ENCODE measurements at places on chromosomes 16 and 17.

GRCh38 chr17:77319211-77320043 lies 178.7 kb downstream of the SEC14L1 start:
- DNase-seq = no peak

GRCh38 chr17:14506364-14506763 lies 205.5 kb downstream of the HS3ST3B1 start:
- no peak for DNase-seq

GRCh38 chr17:50311483-50311882 lies 34.4 kb upstream of the XYLT2 start:
- DNase-seq = no peak

- no peak for DNase-seq
Measured at GRCh38 chr17:28871056-28871579, 16.3 kb downstream of the ERAL1 start.

DNA sequence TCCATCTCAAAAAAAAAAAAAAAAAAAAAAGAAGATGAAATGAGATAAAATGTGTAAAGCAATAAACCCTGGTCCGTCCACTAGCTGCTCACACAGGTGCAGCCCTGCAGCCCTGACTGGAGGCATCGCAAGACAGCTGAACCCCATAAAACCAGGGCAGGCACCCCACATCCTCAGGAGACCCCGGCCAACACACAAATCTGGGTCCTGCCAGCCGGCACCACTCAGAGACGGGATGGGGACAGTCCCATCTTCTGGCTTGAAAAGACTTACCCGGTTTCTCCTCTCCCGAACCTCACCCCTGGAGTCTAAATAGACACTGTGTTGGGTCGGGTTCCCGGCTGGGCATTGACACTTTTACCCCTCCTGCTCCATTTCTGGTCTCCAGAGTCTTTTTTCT lies 52.7 kb upstream of the TNRC6C start:
- no peak for DNase-seq

DNA sequence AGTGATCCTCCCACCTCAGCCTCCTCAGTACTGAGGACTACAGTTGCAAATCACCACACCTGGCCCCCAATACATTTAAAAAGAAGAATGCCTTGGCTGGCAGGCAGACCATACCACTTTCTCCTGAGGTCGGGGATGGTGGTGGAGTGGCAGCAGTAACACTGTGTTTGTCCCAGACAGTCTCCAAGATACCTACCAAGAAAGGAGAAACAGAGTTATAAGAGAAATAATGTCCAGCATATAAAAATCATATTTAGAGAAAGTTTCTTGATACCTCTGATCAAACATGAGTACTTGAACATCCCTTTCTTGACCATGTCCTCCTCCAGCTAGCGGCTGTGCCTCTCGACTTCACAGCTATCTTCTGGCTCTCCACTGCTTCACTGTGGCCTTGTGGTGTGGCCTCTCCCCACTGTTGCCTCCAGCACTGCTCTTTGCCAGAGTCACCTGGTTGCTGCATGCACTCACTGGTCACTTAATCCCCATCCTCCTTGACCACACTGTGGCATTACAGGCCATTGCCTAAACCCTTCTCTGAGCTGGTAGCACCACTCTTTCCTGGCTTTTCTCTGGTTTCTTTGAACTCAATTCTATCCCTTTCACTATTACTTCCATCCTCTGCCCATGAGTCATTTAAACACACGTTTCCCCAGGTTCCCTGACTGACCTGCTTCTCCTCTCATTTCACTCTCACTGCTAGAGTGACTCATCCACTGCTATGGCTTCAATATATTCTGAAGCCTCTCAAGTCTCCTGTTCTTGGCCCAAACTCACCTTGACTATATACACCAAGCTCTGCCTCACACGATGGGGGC lies 45.2 kb downstream of the XPO6 start:
- no peak for DNase-seq

DNA sequence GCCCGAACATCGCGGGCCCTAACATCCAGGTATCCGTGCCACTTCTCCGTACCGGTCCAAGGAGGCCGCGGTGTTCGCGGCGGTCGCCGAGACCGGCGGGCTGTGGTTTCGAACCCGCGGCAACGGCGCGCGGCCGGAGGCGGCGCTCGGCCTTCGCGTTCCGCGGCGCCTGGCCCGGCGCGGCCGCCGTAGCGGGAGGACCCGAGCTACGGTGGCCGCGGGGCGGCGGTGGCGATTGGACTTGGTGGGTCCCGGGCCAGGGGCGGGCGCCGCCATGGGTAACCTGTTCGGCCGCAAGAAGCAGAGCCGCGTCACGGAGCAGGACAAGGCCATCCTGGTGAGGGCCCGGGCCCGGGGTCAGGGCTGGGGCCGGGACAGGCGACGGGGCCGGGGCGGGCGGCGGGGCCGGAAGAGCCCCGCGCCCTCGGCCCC lies at the start of gene CHMP6:
CHMP6 (plus strand) TSS at position 197 of the 432 bp plus-strand sequence; CDS start at position 275, 78 bp downstream.
- peak; percentile 56 for DNase-seq

- DNase-seq = no peak
Measured at GRCh38 chr17:79937391-79938335, 98.0 kb downstream of the TBC1D16 start.

GRCh38 chr16:19424478-19424877 lies 6.8 kb downstream of the TMC5 start:
- no peak for DNase-seq

- no peak for DNase-seq
Measured at GRCh38 chr16:74739275-74739674, 35.3 kb downstream of the FA2H start.

DNA sequence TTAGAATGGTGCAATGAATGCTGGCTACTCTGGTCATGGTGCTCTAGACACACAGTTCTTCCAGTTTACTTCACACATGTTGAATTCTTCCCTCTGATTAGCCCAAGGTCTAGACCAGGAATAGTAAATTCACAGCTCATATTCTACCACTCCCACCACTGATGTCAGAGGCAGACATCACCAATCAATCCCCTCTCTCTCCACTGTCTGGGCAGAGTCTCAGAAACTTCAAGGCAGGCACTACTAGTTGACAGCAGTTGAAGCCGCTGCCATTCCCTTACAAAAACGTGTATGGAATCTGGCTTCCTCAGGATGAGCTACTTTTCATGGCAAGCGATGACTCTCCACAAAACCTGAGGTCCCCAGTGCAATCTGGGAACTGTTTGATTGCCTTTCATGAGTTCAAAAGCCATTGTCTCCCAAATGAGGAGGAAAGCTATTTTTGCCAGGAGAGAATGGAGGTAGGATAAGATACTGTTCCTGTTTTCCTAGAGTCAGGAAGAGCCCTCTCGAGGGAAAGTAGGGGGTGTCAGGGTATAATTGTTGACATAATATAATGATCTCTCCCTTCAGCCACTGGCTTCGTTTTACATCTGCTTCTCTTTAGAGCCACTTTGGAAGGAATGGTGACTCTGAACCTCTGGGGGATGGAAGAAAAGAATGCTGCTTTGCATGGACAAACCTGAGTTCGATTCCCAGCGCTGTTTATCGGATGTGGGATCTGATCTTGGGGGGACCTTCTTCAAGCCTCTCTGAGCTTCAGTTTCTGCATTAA lies 90.0 kb downstream of the FOXL1 start:
- DNase-seq = no peak

DNA sequence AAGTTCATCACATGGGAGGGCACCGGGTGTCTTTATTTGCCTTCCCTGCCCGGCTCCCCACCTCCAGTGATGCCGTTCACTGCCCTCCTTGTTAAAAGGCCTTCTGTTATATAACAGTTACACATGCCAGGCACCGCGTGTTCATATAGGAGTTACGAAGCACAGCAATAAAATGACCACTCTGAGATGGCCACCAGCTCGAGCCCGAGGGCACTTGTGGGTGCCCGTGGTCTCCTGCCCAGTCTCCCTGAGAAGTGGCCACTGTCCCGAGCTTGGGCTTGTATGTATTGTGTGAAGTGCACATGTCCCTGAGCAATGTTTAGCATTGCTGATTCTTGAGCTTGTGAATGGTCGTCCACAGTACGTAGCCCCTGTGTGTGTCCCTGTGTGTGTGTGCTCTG lies 355.6 kb downstream of the SEC14L1 start:
- DNase-seq = no peak

DNA sequence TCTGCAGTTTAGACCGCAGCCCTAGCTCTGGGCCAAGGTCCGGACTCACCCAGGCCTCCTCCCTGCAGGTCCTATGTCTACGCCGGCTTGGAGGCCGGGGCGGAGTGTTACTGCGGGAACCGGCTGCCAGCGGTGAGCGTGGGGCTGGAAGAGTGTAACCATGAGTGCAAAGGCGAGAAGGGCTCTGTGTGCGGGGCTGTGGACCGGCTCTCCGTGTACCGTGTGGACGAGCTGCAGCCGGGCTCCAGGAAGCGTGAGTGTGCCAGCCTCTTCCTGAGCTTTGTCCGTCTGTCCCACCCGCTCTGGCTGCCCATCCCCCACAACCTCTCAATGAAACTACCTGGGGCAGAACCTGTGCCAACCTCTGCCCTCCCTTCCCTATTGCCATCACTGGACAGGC lies 20.1 kb downstream of the WSCD1 start:
- no peak for DNase-seq

- DNase-seq = no peak
Measured at GRCh38 chr16:1237990-1238389, 2.5 kb upstream of the TPSAB1 start.

GRCh38 chr17:27381007-27381501 lies 75.2 kb upstream of the KSR1 start:
- DNase-seq = peak; percentile 62

GRCh38 chr16:84423416-84423837 lies 55.1 kb downstream of the ATP2C2 start:
- no peak for DNase-seq

DNA sequence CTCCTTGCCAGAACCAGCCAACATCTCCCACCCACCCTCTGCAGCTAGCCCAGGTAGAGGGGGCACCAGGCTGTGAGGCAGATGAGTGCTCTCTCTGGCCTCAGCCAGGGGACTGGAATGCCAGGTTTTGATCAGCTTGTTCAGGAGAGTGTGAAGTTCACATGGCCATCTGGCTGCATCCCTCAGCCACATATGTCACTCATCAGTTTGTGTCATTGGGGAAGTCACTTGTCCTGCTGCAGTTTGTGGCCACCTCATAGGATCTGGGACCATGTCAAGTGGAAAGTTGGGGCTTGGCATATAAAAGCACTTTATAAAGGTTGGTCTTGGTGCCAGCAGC lies 147.6 kb downstream of the SOCS1 start:
- no peak for DNase-seq

- peak; percentile 44 for DNase-seq
Measured at GRCh38 chr17:49694847-49695697, 12.7 kb downstream of the SLC35B1 start.

DNA sequence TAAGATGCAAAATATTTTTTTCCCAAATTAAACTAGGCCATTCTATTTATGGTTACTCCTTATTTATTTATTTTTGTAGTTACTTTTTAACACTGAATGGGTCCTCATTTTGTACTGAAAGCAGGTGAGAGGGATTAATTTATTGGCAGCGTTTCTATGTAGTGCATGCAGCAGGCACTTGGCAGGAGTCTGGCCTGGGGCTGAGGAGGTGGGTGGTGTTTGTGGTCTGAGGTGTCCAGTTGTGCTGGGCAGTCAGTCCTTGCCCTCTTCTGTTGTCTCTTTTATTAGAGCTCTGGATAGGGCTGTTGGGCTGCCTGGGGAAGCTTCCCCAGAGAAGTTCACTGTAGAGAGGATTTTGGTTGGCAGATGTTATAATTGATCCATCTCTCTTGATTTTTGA lies 12.7 kb downstream of the SEC14L1 start:
- DNase-seq = no peak

- DNase-seq = no peak
Measured at GRCh38 chr16:50011707-50012106, 13.3 kb upstream of the CNEP1R1 start.

DNA sequence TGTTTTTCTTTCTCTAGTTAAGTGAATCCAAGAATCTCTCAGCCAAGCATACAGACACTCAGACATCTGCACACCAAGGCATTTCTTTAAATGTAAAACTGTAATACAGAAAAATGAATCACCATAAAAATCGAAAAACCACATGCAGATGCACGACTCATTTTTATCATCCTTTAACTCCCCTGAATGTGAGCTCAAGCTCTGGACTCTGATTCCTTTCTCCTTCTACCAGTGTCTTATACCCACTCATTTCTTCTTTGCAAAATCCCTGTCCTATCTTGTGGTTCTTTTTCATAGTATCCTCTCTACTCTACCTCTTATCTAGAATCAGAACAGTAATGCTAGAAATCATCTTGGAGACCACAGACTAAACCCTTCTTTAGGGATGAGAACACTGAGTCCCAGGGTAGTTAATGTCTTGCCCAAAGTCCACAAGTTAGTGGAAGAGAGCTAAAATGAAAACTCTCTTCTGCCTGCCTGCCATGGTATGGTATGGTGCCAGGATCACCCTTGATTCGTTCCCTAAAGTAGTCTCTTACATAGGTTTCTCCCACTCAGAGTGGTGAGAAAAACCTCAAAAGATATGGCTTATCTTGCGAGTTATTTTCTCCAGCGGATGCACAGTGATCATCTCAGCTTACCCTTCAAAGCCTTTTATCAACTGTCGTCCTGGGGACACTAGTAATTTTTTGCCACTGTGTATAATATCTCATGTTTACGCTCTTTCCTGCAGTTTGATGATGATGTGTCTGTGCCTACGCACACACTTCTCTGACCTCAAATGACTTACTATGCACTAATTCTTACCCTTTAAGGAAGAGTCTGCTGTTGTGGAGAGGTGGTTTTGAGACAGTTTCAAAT lies 30.2 kb downstream of the BRD7 start:
- DNase-seq = no peak

DNA sequence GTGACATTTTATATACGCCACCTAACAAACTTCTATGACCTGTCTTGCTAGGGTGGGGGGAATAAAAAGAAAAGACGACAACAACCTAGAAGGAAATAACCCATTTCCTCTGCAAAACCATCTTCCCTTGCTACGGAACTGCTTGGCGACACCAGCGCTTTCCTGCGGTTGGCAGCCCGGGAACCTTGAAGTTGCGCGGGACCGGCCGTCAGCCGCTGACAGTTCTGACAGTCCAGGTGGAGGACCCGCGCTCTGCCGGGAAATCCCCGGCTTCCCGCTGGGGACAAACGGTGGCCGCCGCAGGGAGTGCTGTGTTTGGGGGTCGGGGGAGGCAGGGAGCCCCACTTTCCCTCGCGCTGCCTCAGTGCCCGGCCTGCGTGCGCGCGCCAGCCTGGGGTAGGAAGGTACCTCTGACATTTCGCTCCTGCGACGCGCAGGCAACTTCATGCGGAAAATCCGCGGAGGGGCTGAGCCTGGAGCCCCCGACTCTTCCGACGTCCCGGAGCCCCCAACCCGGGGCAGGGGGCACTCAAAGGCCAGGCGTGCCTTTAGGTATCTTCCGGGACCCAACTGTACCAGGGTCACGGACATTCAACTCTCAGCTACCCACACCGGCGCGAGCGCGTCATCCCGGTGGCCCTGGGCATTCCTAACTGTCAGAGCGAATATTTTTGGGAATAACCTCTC lies 516 bp downstream of the SLC16A6 start:
- peak; percentile 40 for DNase-seq
